ENCODE measurements at places on chromosomes 7 and 10.

- DNase-seq: no peak
These were observed 33.1 kb upstream of the MKLN1 start for GRCh38 chr7:131294553-131294952.

DNA sequence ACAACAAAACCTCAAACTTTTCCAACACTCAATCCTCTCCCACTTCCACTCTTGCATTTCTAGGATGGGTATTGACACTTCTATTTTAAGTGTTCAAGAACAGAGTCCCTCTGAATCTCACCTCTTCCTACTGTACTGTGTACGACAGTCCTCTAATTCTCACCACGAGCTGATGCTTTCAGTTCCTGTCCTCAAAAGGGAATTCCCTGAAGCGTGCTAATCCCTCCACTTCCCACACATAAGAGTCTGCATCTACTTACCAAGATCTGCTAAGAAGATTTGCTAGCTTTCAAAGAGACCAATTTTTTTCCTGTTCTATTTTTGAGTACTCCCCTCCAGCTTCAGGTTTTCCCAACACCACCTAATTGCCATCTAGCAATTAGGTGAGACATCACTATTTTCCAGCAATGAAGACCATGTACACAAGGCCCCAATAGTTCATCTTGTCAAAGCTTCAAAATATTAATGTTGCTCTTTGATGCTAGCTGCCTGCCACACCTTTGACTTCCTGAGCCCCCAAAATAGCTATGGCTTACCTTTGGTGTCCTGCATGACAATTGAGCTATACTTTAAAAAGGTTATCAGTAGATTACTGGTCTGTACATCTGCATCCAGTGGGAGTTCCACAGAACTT lies 54.4 kb downstream of the ARMH3 start:
- no peak for DNase-seq

- no peak for DNase-seq
These were observed 377.6 kb downstream of the DNAJB6 start for GRCh38 chr7:157714166-157715070.

DNA sequence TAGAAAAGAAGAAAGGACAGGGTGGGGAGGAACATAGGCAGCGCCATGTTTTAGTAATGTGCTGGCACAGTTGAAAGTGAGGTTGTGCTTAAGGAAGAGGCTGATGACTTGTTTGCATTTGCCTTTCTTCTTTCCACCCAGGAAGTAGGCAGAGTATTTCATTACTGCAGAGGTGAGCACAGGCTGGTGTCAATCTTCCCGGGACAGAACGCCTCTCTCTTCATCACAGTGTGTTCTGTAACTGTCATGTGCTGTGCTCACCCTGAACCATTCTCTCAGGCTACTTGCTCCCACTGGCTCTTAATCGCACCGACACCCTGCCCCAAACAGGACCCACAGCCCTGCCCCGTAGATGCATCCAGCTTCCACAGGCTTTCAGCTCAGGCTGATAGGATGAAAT lies 135.8 kb upstream of the YAE1 start:
- no peak for DNase-seq
